Posterior vena cava (tissue), 2 donors: ENCODE measurements at places on chromosomes 1 and 21.

DNA sequence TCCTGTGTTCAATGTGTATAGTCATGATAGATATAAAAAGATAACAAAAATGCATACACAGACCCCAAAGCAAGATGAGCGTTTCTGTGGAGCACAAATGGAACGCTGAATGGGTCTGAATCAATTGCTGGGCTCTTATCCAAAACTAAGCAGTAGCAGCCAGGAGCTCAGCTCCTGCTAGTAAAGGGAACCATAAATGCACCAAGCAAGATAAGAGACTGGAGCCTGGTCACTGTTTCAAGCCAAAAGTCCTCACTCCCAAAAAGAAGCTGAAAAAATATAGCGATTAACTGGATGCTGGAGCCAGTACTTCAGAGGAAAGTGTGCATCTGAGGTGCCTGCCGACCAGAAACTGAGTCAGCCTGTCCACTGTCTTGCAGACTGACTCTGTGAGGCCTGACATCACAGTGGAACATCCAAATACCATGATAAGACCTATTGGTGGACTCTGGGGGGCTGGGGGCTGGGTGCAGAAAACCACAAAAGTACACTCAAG lies 68.9 kb downstream of the LRRC8C start:
- DNase-seq, result no peak

DNA sequence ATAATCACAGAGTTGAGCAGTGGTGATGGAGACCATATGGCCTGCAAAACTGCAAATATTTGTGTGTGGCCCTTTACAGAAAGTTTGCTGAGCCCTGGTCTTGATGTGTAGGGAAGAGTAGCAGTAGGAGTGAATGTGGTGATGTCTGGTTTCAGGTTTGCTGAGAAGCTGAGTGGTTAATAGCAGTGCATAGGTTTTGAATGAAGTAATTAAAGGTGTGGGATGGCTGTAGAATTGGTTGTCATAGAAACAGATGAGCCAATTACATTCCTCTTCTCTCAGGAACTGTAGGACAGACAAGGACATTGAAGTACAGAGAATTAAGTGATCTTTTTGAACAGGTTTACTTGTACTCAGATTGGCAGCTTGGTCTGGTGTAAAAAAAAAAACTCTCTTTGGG lies 37.4 kb downstream of the PRDM2 start:
- no peak for DNase-seq

DNA sequence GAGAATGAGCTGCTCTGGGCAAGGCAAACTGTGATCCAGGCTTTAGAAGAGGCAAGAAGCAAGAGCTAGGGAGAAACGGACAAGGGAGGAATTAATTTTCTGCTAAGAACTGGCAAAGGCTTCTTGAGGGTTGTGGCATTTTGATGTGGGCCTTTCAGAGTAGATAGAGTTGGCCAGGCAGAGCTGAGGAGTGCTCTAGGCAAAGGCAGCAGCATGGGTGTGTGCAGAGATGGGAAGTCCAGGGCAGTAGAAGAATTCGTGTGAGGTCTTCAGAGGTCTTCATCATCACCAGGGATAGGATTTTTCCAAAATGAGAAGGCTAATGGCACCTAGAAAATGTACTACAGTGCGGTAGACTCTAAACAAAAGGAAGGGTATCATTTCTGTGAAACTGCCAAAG lies 237.8 kb downstream of the LTN1 start:
- no peak for DNase-seq

DNA sequence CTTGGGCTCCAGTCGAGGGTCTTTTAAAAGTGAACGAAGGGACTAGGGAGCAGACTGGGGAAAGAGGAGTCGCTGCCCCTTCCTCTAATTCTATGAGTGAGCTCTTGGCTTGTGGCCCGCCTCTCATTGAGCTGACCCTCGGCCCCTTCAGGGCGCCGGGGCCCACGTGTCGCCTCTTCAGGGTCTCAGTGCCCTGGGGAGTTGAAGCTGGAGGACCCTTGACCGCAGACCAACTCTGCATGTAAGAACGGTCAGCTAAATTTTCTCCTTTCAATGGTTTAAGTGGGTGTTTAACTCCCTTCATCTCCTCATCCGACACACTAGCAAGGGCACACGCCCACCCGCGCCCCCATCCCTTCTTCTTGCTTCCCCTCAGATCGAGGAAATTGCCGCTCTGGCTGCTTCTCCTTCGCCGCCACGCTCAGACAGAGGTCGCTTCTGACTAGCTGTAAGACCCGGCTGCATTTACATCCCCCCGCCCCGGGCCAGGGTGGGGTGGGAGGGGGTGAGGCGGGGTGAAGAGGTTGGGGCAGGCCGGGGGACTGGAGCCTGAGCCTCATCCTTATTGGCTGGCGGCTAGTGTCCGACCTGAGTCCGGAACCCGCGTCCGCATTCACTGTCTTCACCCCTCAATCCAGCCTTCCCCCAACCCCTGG lies 10.9 kb downstream of the NR5A2 start:
- no peak for DNase-seq

DNA sequence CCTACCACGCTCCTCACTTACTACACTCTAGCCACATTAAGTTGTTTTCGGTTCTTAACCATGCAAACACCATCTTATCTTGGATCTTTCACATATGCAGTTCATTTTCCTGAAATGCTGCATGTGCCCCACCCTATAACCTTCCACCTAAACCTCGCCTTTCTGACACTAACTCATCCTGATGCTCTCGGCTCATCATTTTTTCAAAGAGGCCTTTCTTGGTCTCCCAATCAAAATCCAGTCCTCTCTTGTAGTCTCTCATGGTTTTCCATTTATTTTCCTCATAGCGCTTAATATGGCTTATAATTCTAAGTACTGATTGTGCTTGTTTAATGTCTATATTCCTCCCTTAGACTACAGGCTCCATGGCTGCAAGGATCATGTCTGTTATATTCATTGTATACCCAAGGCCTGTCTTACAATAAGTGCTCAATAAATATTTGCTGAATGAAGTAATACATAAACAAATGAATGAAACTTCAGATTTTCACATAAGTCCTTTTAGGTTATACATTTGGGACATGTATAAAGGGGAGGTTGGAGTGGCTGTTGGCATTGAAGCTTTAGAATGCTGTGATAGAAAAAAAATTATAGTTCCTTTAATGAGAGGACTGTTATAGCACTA lies 79.2 kb upstream of the CDC42BPA start:
- no peak for DNase-seq

- DNase-seq, result no peak
Observed at GRCh38 chr1:67285780-67286488, 21.7 kb upstream of the IL12RB2 start.

- DNase-seq, result no peak
Observed at GRCh38 chr1:181798191-181798926, 263.2 kb downstream of the ZNF648 start.

- DNase-seq, result no peak
Observed at GRCh38 chr1:197083474-197083873, 16.4 kb upstream of the F13B start.

DNA sequence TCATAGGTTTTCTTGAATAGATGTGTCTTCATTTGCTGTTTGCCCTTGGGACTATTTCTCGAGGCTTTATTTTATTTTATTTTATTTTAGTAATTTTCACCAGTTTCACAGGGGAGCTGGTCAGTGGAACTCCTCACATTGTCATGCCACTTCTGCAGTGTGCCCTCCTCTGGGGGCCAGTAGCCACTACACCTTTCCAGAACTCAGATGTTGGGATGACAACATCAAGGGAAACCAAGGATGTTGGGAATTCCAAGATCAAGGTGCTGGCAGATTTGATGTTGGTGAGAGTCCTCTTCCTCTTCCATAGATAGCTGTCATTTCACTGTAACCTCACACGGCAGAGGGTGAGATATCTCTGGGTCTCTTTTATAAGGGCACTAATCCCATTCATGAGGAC lies 35.5 kb downstream of the SLC26A9 start:
- no peak for DNase-seq

GRCh38 chr1:94579876-94580294 lies 38.3 kb upstream of the F3 start:
- no peak for DNase-seq

DNA sequence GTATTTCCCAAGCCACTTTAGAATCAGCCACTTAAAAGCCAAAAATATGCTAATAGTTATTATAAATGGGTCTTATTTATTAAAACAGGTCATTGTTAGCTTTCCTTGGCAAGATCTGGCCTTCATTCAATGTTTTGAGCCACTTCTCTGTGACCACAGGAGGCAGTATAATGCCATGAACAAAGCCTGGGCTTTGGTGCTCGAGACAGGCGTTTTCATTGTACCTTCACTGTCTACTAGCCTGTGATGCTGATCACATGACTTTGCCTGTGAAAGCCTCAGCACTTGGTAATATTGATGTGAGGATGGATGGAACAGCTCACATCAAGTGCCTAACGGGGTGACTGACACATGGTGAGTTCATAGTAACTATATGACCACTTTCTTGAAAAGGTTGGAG lies 217.0 kb downstream of the RWDD3 start:
- no peak for DNase-seq

GRCh38 chr1:65166572-65167305 lies 18.7 kb downstream of the AK4 start:
- peak; percentile 46 for DNase-seq

DNA sequence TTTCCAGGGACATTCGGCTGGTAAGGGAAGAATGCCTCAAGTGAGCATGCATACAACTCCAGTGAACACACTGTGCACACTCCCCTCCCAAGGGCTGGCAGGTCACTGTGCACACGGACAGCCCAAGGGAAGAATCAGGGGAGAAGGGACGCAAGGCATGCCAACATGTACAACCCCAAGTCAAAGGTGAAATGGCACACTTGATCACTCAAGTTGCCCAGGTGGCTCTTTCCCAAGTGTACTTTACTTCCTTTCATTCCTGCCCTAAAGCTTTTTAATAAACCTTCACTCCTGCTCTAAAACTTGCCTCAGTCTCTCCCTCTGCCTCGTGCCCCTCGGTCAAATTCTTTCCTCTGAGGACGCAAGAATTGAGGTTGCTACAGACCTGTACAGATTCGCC lies 13.5 kb upstream of the SLC1A7 start:
- DNase-seq, result no peak

DNA sequence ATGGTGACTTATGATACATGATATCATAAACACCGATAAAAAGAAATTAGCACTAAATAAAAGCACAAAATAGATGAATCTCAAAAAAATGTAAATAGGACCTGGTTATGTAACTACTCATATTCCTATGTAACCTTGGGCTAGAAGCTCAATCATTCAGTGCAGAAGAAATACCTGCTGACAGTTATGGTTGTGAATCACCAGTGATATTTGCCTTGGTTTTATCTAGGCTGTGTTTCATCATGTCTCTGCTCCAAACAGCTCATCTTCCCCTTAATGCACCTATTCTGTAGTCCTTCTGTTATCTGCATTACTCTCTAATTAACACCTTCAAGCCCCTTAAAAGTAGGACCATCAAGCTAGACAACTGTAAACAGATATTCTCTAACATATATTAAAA lies 16.3 kb upstream of the PIGC start:
- DNase-seq, result no peak

DNA sequence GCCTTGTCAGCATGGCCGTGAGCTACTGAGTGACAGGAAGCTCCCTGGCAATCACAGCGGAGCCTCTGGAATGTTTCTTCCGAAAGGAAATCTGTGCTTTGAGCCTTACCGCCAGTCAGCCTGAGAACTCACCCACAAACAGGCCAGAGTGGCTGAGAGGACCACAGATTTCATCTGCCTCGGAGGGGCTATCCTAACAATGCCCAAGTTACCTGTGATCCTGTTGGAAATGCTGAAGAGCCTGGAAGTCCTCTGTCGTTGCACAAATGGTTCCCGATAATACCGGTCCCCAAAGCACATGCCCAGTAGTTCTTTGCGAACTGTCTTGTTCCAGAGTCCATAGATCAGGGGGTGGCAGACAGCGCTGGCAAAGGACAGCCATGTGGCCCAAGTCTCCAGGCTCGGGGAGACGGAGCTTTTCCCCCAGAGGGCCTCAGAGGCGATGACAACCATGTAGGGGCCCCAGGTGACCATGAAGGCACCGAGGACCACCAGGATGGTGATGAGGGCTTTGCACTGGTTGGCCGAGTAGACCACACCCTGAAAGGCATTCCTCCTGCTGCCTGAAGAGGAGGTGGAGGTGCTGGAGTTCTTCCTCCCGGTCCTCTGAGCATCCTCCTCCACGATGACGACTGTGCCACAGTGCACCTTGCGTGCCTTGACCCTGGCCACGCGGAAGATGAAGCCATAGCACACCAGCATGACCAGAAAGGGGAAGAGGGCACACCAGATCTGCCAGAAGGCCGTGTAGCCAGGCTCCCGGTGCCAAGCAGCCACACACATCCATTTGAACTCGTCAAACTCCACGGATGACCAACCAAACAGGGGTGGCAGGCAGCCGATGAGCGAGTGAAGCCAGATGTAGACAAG lies 40.2 kb downstream of the GPR161 start:
- DNase-seq, result no peak

- no peak for DNase-seq
Observed at GRCh38 chr1:240496941-240497340, 115.0 kb downstream of the GREM2 start.

DNA sequence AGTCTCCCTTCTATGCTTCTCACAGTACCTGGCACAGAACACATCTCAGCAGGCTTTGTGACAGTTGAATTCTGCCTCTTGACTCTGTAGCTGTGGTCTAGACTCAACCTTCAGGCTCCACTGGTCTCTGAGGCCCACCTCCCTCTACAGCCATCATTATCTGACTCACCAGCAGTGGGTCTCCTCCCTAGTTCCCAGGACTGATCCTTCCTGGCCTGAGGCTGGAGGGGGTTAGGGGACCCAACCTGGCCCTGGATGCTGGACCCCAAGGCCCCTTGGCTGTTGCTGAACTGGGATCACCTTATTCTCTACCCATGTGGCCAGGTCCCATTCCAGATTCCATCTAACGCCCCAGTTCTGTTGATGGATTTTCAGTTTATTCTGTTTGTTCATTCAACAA lies 43.1 kb upstream of the FOXO6 start:
- peak; percentile 67 for DNase-seq

DNA sequence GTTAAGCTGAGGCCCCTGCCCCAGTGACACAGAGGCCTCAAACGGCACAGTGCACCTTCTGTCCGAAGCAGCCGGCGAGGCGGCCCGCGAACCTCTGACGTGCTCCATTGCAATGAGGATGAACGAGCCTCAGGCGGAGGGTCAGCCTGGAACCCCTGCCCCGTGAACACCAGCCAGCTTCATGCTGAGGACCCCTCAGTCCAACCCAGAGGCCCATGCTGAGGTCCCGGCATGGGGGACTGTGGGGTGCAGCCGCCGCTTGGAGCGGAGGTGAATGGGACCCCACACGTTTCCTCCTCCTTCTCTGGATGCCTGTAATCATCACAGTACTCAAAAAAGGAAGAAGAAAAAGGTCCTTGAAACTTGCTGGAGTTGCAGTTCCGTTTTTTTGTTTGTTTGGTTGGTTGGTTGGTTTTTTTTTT lies 62.1 kb downstream of the PRKCZ start:
- DNase-seq, result no peak

DNA sequence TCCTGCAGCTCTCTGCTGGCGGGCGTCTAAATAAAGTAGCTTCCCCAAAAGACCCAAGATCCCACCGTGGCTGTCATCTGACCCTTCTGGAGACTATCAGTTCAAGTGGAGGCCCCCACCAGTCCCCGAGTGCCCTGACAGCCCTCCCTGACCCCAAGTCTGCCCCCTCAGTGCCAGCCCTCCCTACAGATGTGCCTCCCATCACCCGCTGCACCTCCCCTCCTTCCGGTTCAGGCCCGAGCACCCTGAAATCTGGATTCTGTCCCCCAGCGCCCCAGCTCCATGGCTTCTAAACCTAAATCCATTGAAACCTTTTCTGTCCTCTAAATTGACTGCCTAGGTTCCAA lies 595 bp downstream of the IL10RB start:
- no peak for DNase-seq
